Karpas-422 (cell line): ENCODE measurements at places on chromosomes 4 and X.

GRCh38 chr4:57401586-57401985, 291.4 kb upstream of the IGFBP7 start:
- DNase-seq, result no peak

DNA sequence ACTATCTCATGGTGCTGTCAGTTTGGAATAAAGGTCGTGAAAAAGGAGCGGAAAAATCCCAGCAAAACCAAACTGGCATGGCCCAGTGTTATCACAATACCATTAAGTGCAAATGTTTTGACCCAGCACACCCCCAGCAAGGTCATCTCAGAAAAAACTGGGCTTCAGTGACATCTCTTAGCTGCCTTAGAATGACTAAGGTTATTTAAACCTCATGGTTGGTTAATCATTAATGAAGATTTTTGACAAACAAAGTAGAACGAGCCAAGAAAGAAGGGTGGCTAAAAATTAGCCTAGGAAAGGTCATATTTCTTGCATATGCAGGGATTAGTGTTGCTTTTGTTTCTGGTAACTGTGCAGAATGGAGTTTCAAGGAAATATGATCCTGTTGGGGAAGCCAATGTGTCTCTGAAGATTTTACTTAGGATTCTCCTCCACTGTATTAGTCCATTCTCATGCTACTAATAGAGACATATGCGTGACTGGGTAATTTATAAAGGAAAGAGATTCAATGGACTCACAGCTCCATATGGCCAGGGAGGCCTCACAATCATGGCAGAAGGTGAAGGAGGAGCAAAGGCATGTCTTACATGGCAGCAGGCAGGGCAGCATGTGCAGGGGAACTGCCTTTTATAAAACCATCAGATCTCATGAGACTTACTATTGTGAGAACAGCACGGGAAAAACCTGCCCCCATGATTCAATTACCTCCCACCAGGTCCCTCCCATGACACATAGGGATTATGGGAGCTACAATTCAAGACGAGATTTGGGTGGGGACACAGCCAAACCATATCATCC, 83.5 kb downstream of the CHRNA9 start:
- no peak for DNase-seq

GRCh38 chr4:89298788-89299152, 8.8 kb downstream of the GPRIN3 start:
- DNase-seq, result peak; percentile 90

GRCh38 chr4:171880136-171880535, 66.9 kb downstream of the GALNTL6 start:
- DNase-seq, result no peak

DNA sequence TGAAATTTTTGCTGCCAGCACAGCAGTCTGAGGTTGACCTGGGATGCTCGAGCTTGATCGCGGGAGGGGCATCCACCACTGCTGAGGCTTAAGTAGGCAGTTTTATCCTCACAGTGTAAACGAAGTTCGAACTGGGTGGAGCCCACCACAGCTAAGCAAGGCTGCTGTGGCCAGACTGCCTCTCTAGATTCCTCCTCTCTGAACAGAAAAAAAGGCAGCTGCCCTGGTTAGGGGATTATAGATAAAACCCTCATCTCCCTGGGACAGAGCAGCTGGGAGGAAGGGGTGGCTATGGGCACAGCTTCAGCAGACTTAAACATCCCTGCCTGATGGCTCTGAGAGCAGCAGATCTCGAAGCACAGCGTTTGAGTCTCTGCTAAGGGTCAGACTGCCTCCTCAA, 314.6 kb downstream of the STPG2 start:
- DNase-seq, result no peak

DNA sequence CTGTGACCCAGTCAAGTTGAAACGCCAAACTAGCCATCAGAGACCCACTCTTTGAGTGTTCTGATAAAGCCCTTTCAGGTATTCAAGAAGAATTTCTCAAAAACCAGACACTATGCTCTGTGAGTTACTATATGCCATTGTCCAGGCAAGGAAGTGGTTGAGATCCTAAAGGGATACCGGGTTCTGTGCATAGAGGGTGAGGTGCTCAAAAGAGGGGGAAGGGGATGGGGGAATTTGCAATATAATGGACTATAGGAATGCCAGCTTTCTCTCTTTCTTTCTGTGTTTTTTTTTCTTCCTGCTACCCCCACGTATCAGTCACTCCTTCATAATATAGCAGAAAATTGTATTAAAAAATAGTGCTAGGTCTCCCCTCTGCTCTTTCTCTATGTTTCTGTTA, 1619.0 kb downstream of the STIM2 start:
- DNase-seq, result no peak

GRCh38 chr4:47551682-47552081, 66.6 kb downstream of the ATP10D start:
- no peak for DNase-seq

DNA sequence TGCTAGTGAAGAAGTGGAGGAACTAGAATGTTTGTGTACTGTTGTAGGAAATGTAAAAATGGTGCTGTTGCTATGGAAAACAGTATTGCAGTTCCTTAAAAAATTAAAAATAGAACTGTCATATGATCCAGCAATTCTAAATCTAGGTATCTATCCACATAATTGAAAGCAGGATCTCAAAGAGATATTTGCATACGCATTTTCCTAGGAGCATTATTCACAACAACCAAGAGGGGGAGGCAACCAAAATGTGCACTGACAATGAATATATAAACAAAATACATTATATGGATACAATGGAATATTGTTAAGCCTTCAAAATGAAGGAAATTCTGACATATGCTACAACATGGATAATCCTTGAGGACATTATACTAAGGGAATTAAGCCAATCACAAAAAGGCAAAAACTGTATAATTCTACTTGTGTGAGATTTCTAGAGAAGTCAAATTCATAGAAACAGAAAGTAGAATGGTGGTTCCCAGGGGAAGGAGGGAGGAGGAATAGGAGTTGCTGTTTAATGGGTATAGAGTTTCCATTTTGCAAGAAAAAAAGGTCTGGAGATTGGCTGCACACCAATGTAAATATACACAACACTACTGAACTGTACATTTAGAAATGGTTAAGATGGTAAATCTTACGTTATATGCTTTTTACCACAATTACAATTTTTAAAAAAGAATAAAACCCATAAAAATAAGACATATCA, 35.6 kb upstream of the KCNE5 start:
- no peak for DNase-seq

DNA sequence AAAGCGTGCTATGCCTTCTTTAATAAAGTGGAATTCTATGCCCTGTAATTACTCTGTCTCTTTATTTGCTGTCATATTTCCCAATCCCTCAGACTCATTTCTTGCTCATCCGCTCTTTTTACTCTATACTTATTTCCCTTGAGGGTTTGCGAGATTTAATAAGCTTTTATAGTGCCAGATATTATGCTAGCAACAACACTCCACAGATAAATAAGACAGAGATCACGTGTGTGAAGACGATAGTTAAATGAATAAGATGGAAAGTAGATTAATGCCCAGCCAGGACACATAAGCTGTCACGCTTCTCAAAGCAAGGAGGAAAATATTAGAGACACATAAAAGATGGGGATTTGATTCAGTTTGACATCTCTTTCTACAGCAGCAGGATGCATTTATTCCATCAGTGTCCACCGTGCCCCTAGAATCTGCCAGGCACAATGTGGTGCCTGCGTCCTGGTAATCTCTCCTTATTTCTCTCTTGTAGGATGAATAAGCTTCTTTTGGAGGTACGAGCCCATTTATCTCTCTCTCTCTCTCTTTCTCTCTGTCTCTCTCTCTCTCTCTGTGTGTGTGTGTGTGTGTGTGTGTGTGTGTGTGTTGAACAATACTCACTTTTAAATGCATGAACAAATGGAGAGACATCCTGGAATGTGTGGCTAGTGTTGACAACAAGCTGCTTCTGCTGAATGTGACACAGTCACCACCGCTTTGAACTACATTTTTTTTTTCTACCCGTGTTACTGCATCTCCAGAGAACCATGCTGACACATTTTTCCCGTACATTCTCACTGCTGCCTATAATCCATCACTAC, 48.2 kb downstream of the TMEM156 start:
- DNase-seq, result no peak

DNA sequence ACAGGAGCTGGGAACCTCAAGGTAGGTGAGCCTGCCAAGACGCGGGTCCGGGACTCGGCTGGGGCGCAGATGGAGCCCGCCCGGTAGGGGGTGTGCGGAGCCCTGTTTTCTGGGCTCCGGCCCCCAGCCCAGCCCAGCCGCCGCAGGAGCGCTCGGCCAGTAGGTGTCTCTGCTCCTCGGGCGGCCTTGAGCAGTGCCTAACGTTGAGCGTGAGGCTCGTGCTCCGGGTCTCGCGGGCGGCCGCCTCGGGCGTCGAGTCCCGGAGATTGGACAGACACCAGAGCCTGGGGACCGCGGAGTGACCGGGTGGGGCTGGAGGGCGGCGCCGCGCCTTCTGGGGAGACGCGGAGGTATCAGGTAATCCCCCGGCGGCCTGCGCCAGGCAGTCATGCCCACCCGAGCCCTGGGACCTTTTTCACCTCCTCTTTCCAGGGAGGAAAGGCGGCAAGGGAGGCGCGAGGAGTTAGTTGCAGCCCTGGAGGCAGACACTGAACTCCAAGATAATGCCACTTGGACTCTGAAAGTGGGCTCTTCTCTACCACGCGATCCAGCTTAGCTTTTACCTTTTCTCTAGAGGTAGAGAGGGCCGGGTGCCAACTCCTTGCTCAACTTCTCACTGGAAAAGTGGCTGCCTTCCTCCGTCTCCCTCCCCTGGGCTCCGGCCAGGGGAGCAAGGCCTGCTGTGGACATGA, 14.5 kb upstream of the FGG start:
- peak; percentile 67 for DNase-seq

DNA sequence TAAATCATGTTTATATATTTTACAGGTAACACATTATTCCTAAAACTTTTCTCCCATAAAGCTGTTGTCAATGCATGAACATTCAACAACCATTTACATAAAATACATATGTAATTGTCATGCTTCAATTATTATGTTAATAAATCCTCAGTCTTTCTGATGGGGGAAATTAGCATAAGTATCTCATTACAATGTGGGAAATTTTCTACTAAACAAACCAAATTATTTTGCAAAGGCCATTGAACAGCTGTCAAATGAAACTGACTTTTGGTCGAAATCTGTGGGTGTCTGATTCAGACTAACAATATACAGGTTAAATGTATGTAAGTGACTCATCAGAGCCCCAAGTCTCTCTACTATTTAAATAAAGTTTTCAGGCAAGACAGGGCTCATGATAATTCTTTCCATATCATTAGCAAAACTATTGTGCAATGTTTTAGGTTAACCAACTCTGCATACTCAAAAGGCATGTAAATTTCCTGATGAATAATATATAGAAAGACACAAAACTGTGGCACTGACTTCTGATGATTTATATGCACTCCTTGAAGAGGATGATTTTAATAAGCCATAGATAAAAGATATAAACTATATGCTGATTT, 795.3 kb upstream of the AADAT start:
- no peak for DNase-seq

- DNase-seq, result no peak
Measured at GRCh38 chr4:67880866-67881610, 2.8 kb downstream of the TMPRSS11D start.

DNA sequence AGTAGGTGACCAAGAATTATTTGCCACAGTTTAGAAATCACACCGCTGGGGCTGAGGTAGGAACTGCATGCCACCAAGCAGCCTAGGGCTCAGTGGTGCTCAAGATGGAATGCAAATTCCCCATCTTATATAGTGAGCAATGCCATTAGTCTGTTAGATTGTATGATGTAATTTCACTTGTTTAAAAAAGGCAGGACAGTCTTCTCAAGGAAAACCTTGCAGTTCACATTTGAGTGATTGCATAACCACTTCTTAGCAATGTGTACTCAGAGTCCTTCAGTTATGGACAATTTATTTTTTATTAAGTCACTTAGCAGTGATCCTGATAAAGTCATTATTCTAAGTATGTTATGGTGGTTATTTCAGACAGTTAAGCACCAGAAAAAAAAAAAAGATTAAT, 142.9 kb upstream of the SFRP2 start:
- peak; percentile 77 for DNase-seq

DNA sequence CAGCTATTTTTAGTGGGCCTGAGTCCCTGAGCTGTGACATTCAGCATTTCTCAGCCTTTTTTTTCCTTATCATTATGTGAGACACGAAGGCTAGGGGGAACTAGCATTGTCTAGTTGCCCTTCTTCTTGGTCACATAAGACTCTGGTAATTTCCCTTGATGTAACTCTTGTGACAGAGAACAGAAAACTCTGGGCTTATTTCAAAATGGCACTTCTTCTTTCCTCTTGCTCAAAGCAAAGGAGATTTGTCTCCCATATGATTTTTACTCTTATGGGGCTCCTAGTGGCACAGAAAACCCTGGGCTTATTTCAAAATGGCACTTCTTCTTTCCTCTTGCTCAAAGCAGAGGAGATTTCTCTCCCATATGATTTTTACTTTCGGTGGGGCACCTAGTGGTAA, 14.7 kb downstream of the ATXN3L start:
- no peak for DNase-seq

- DNase-seq, result no peak
Measured at GRCh38 chr4:95625020-95625419, 76.2 kb upstream of the UNC5C start.

DNA sequence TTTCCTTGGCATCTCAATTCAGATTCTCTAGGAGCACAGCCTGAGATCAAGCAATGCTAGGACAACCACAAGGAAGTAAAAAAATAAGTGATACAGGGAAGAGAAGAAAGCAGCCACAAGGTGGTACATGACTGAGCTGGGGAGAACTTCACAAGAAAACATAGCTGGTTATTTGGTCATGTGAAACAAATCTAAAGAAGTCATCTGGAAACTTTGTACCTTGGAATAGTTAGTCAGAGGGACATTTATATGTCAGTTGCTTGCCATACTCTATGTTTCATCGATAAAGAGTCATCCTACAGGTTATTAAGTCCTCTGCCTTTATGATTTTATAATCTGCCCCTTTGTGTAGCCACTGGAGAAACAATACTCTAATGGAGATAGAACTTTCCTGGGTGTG, 575.1 kb downstream of the IL15 start:
- DNase-seq, result no peak

GRCh38 chrX:129695937-129696336, 41.2 kb upstream of the APLN start:
- no peak for DNase-seq

GRCh38 chrX:46653482-46653881, 79.9 kb downstream of the CHST7 start:
- peak; percentile 67 for DNase-seq

GRCh38 chrX:1466971-1467561, 14.4 kb upstream of the ASMTL start:
- no peak for DNase-seq

DNA sequence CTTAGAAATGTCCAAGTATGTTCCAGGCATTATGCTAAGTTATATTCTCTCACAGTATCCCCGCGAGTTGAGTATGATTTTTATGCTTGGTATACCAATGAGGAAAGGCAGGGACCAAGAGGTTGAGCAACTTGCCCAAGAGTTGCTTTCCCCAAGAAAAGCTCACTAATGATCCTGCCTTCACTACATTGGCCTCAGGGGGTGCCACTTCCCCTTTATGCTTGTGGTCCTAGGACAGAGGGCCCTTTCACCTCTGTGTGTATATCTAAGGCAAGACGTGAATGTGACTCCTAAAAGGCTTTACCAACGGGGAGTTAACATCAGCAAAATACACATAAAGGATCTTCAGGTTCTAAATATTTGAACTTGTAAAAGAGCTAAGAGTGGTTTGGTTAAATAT, 164.4 kb upstream of the CPEB2 start:
- DNase-seq, result peak; percentile 42
